Mesenteric fat pad (tissue), 1 donor: ENCODE measurements at places on chromosomes 4 and X. TPM values are rescaled to one million over a fixed set of nuclear protein-coding genes. Genes with fewer than 3 reads are reported as not detected.

Gene STATH
- not detected for total RNA-seq

Gene FAM236A
- not detected for total RNA-seq

Gene NIPAL1
- total RNA-seq = 0.51 TPM

Gene TDO2
- not detected for total RNA-seq

Gene AFAP1
- total RNA-seq = 33.9 TPM

Gene CXCL5
- total RNA-seq = 0.58 TPM

Gene NXF2B
- total RNA-seq = not detected

Gene CTAG1A
- not detected for total RNA-seq

Gene CYBB
- total RNA-seq = 77.0 TPM

Gene CCNI
- total RNA-seq = 221 TPM

Gene FGFBP2
- 16.3 TPM for total RNA-seq

Gene C4orf50
- total RNA-seq = not detected

Gene CSN2
- not detected for total RNA-seq

Gene TNIP3
- 0.16 TPM for total RNA-seq

Gene CYSLTR1
- 4.7 TPM for total RNA-seq

Gene NEK1
- total RNA-seq = 9.1 TPM

Gene TEX13B
- total RNA-seq = not detected

Gene TBC1D8B
- total RNA-seq = 6.5 TPM

Gene SMIM43
- not detected for total RNA-seq

Gene HTN3
- total RNA-seq = not detected

Gene PDE6B
- total RNA-seq = 2.9 TPM

Gene CT45A3
- total RNA-seq = not detected

Gene HDAC6
- total RNA-seq = 47.1 TPM

Gene HTRA3
- 58.5 TPM for total RNA-seq

Gene VEGFD
- total RNA-seq = 8.2 TPM

Gene FRMPD3
- 0.13 TPM for total RNA-seq

Gene SERPINA7
- not detected for total RNA-seq

Gene WNK3
- 1.2 TPM for total RNA-seq

Gene FHIP1A
- total RNA-seq = 0.10 TPM

Gene PDGFRA
- total RNA-seq = 181 TPM

Gene AVPR2
- 7.2 TPM for total RNA-seq

Gene CTPS2
- 8.6 TPM for total RNA-seq

Gene EGF
- total RNA-seq = not detected

Gene TMEM35A
- total RNA-seq = 0.19 TPM

Gene ADH1A
- total RNA-seq = 11.8 TPM
